Activated CD4-positive, alpha-beta T cell treated with anti-CD3 and anti-CD28 coated beads for 24 hours (primary cell): ENCODE measurements at places on chromosomes 7 and 10.

DNA sequence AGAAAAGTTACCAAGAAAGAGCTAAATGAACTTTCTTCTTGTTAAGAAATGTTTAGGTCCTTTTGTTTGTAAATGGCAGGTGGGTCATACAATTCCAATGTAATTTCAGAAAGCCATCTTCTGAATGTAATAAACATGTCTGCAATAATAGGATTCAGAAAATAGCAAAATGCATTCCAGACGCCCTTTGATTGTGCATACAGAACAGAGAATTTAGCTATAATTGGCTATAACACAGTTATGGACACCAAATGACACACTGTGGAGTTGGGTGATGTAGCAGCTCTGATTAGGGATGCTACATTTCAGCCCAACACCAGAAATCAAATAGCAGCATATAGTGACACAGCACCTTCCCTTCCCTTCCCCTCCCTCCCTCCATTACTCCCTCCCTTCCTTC, 240.8 kb downstream of the SNX10 start:
- no peak for DNase-seq

DNA sequence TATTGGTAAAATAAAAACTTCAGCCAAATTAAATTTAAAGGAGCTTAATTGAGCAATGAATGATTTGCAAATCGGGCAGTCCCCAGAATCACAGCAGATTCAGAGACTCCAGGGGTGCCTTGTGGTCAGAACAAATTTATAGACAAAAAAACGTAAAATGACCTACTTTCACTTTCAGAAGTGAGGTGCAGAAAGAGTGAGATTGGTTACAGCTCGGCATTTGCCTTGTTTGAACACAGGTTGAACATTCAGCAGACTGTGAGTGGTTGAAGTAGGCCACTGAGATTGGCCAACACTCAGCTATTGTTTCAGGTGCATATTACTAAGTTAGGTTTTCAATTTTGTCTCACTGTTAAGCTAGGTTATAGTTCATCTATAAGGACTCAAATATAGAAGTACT, 153.4 kb downstream of the BICC1 start:
- DNase-seq: no peak

GRCh38 chr7:45968856-45969541, 47.9 kb upstream of the IGFBP3 start:
- DNase-seq: no peak

GRCh38 chr7:148886844-148887243, 2.8 kb upstream of the EZH2 start:
- no peak for DNase-seq

DNA sequence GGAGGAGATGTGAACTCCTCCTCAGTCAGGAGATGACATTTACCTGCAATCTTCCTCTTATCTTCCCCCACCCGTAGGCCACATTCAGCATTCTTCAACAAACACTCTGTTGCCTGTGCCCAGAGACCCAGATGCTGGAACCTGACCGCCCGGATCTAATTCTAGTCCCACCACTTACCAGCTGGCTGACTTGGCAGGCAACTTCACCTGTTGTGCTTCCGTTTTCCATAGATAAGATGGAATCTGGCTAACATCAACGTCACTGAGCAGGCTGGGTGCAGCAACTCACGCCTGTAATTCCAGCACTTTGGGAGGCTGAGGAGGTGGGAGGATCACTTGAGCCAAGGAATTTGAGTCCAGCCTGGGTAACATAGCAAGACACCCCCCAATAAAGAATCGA, 21.3 kb upstream of the FXYD4 start:
- DNase-seq: no peak

DNA sequence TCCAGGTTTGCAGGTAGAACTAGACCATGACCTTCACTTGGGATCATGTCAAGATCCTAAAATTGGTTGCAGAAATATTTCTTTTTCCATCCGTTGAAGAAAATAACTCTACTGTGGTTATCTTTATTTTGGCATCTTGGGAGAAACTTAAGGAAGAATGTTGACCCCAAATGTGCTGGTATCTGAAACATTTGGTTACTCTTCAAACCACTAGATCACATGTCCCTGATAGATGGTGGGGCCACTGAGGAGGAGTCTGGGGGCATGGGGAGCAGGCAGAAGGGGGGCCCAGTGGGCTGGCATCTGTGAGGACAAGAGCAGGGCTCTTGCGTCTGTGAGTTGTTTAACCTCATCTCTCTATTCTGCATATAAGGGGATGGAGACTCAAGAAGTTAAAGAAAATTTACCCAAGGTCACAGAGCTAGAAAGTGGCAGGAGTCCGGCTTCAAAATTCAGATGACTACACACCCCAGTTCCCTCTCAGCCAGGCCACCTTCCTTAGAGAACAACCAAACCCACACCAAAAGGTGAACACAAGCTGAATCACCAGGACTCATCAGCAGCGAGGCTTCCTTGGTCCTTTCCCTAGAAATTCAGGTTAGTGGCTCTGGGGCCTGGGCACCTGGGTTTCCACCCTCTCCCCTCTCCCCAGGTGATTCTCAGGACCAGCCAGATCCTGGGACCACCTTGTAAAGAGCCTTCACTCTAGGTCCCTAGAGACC, 40.6 kb upstream of the SRGN start:
- DNase-seq: no peak

DNA sequence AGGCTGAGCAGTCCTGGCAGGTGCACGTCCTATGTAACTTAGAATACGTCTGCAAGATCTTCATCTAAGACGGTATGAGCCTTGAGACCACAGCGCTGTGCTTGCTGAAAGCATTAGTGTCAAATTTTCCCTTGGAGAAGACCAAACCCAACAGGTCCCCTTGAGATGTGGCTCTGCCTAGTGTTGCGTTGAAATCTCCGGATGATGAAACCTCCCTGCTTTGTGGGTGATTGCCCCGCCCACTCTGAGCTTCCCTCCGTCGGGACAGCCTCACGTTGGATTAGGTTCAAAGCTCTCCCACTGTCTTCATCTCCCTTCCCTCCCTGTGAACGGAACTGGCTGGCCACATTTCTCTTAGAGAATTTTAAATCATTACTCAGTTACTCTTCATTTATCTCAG, 102.0 kb downstream of the ADARB2 start:
- no peak for DNase-seq

GRCh38 chr10:26031300-26031699, 97.3 kb downstream of the MYO3A start:
- no peak for DNase-seq

GRCh38 chr7:38907066-38907465, 1.9 kb downstream of the VPS41 start:
- DNase-seq: no peak

DNA sequence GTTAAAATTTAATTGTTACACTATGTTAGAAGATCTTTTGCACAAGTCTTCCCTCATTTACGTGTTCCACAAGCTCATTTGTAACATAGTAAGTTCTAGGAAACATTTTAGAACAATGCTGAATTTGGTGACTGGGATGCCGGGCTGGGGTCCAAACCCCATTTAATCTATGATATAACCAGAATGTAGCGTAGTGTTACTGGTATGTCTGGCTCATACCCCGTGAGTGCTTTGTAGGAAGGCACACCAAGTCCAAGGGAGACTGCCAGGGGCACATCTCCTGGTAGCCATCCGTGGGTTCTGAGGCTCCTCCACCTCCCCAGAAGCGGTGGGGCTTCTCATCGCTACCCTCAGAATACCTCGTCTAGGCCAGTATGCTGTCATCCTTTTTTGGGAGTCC, 21.3 kb upstream of the TMEM236 start:
- no peak for DNase-seq

DNA sequence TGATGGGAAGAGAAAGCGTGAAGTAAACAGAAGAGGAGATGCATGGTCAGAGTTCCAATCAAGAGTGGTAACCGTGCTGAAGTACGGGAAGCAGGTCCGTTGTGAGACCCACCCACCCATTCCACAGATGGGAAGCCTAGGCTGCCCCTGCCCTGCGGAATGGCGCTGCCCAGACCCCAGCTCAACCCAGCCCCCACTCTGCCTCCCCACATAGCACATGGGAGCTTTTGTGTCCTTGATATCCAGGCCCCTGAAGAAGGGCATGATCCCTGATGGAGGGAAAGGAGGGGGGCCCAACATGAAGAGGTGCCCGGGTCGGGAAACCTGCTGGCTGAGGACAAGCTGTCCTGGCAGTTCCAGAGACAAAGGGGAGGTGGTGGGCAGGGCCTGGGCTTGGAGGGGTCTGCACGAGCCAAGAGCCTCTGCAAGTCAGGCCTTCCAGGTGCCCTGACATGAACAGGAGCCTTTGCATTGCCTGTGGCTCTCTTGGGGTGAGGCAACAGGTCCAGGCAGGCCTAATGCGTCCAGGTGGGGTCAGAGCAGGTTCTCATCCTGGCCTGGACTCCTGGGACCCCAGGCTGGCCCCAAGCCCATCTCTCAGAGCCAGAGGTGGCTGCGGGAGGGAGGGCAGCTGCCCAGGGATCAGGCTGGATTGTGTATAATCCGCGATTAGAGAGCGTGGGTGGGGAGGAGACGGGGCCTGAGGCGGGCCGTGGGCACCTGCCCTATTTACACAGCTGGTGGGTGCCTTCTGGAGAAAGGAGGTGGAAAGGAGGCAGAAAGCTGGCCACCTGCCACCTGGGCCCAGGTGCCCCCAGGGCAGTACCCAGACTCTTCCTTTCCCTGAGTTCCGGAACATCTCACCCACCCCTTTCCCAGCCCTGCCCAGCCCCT, 23.5 kb downstream of the YKT6 start:
- DNase-seq: no peak

GRCh38 chr7:81937091-81937490, 167.2 kb upstream of the HGF start:
- DNase-seq: no peak

GRCh38 chr7:136585954-136586670, 282.3 kb upstream of the CHRM2 start:
- no peak for DNase-seq

DNA sequence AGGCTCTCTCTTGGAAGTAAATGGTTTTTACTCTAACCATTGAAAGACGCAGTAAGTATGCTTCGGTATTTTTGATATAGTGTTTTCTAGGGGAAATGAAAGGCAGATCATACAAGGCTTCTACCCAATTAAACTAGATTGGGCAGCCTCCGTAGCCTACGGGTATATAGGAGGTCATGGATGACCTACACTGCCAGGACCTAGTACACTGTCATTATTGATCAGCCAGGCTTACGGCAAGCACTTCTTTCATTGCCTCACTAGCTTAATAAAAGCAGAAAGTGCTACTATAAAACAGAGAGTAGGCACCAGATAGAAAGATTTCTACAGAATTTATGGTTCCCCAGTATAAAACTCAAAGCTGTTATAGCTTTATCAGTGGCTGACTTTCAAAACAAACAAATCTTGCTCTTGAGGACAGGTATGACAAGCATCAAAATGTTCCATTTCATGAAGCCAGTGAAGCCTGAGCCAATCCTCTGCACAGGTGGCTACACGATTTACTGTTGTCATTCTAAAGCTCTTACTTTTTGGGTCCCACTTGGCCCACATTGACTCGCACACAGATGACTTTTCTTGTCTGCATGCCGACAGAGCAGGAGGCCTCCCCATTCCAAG, 358.1 kb downstream of the THSD7A start:
- DNase-seq: no peak
